ENCODE measurements at places on chromosomes 12 and 14. TPM values are rescaled to one million over a fixed set of nuclear protein-coding genes. Genes with fewer than 3 reads are reported as not detected.

GRCh38 chr14:55684956-55685584 lies 105.1 kb downstream of the KTN1 start:
- DNase-seq: no peak

DNA sequence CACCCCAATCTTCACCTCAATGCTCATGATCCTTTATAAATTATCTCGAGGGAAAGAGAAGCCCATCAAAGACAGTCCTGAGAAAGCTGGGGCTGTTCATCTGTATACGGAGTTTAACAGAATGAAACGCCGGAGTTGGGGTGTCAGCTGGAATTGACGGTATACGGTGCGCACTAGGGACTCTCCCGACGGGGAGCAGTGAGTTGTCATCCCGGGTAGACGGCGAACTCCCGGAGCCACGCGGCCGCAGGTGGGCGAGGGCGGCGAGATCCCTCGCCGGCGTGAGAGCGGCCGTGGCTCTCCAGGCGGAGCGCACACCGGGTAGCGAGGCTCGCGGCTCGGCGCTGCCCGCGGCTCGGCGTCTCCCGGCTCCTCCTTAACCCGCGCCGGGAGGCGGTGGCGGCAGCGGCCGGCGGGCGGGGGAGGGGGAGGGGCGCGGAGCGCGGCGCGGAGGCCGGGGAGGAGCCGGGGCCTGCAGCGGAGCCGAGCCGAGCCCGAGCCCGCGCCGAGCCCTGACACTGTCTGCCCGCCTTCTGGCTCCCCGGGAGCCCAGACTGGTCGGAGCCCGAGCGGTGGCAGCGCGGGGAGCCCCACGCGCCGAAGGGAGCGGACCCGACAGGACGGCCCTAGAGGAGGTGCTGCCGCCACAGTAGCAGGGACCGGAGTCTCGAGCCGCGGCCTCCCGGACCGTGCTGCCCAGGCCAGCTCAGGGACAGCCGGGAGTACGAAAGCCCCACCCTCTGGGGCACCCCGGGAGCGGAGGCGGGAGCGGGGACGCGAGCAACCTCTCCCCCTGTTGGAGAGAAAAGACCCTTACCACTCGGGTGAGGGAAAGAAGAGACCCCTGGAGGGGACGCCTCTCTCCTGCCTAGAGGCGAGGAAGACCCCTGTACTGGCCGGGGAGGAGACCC lies at the start of gene FOXJ2:
Gene FOXJ2 (plus strand): TSS at position 475 of the 911 bp plus-strand sequence. CDS start 7,117 bp downstream, outside the sequence.
- peak; percentile 91 for DNase-seq

GRCh38 chr12:85814741-85815140 lies 21.5 kb downstream of the RASSF9 start:
- DNase-seq: no peak

DNA sequence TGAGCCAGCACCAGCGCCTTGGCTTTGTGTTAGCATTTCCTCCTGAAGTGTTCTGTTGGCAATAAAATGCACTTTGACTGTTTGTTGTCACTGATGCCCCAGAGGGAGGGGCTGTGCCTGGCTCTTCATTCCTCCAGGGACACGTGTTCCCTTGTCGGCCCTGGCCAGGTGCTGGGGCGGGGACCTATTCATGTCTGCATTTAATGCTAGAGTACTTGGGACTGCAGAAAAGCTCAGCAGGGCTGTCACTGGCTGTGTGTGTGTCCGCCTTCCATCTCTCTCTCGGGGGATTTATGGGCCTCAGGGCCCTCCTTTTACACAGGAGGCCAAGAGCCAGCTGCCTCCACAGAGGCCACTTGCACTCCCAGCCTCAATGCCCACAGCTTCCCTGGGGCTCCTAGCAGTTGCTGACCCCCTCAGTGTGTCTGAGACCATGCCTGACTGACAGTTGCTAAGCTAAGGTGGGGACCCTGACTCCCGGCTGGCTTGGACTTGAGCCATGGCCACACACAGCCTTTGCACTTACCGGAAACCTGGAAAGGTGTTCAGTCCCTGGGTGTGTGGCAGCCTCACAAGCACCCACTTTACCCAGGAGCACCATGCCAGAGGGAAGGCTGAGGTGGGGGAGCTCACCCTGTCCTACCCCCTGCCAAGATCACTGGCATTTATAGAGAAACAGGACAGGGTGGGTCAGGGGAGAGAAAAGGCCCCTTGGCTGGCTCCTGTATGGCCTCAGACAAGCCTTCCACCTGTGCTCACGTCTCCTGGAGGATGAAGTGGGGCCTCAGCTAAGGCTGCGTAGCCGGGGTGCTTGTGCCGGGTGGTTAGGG lies 27.8 kb downstream of the HIP1R start:
- DNase-seq: peak; percentile 90

GRCh38 chr12:108612788-108613282 lies 15.0 kb upstream of the TMEM119 start:
- DNase-seq: no peak

GRCh38 chr14:57295239-57295638 lies 26.5 kb downstream of the AP5M1 start:
- no peak for DNase-seq

DNA sequence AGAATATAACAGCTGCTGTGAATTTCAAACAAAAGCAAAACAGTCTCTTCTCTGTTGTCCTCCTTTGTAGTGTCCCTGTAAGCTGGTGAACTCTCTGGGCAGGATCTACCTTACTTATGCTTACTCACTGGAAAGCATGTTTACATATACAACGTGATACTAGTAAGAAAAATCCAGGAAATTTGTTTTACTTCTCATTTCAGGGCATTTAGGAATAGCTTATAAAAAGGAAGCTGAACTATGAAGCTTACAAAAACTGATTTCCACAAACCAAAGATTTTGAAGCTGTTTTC lies 311.0 kb downstream of the NOVA1 start:
- DNase-seq: no peak

DNA sequence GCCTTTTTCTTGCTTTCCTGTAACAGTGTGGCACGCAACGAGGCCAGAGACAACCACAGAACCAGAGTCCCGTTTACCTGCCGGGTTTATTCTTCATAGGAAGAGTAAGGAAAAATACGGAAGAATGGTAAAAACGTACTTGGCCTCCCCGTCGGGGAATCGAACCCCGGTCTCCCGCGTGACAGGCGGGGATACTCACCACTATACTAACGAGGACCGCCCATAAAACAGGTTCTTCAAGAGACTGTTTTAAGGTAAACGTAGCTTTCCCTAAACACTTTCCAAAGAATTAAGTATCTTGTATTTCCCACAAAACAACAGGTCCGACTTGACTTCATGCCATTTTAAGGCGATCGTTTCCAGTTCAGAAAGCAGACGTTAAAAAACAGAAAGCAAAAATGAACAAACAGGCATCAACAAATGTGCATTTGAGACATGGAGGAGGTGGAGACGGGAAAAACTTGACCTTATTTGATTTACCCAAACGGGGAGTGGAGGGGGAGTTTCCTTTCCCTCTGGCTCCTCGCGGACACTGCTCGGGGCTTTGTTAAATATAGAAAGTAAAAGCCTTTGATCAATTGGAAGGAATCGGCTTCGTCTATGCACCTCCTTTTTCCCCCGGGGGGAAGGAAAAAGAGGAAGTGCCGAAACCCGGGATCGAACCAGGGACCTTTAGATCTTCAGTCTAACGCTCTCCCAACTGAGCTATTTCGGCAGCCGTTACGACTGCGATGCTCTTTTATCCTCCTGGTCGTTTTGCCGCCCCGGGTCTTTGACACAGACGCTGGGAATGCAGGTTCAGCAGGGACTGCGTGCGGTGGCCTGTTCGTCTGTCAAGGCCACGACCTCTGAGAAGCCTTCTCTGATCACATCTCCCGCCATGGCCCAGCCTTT lies 13.0 kb upstream of the UBC start:
- peak; percentile 87 for DNase-seq

- no peak for DNase-seq
These were observed 203.0 kb downstream of the RBM19 start for GRCh38 chr12:113762882-113763816.

DNA sequence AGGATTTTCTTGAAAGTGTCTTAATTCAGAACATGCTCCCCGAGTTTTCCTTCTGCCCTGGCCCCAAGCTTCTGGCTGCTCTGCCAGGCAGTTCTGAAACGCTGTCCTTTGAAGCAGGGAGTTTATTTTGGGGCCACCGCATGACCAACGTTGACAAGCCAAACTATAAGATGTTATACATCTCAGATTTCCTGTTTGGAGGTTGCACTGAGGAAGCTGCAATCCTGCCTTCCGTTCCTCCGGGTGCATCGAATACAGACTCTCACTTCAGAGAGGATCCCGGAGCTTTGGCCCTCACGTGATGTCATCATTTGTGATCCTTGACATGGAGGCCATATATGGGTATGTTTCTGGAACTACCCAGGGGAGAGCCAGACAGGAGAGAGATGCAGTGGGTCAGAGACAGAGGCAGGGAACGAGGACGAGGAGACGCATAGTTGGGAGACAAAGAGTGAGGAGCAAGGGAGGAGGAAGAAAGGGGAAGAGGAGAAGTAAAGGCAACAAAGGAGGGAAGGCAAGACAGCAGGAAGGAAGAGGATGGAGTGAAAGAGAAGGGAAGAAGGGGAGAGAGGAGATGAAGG lies at the start of gene ASB2:
Gene ASB2 (minus strand): TSS at position 94 of the 581 bp plus-strand sequence. CDS start 12,031 bp downstream, outside the sequence.
- DNase-seq: peak; percentile 31

- DNase-seq: no peak
These were observed 205.3 kb upstream of the NAV3 start for GRCh38 chr12:77625441-77625840.

DNA sequence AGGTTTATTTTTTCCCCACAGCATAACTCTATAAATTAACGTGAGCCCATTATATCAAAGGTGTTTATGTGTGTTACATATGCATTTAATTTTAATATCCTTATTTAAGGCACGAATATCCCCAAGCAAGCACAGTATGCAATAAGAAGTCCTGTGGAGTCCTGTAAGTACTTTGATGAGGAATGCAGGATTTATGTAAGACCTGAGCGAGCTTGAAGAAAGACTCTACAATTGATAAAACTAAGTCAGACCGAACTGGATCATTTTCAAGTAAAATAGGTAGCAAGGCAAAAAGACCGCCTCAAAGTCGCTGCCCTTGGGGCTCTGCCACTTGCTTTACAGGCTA lies 755 bp downstream of the SLC25A21 start:
- no peak for DNase-seq

GRCh38 chr12:98653866-98654493 lies 8.9 kb downstream of the APAF1 start:
- DNase-seq: peak; percentile 47

DNA sequence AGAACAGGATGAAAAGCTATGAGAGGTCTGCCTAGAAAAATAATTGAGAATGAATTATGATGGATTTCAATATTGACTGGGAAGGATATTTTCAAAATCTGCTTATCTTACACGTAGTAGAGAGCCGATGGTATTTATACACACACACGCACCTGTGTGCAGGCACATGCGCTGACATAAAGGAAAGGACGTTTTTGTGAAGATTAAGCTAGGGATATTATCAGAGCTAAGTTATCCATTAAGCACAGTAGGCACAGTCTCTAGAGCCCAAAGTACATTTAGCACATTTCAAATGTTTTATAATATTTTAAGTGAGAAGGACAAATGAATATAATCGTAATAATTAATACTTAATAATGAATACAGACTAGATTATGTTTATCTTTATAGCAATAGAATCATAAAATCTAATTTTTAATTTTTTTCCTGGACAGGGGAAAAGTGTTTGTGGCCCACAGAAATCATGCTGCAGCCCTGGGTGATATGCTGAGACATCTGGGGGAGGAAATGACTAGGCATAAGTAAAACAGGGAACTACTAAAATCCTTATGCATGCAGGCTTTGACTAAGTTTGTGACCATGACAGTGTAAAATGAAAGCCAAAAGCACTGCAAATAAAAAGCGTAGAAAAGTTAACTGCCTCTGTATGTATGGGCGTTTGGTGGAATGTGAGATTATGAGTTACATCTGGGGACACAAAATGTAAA lies 146.1 kb downstream of the KITLG start:
- no peak for DNase-seq

DNA sequence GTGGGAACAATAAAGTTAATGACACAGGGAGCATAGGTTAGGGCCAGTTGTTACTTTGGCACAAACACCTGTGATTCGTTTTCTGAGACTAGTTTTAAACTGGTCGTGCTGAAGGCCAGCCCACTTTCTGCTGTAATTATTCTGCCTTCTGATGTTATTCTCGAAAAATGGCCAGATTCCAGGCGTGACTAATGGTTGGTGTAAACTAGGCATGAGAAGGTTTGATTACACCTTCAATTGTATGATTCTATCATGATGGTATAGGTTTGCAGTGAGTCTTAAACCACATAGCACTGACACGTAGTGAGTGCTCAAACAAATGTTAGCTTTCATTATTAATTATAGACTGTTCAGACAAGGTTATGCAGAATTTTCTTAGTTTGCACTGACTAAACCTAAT lies 39.0 kb downstream of the CKB start:
- DNase-seq: peak; percentile 34

- no peak for DNase-seq
These were observed 16.7 kb downstream of the STK38L start for GRCh38 chr12:27260746-27261145.

- no peak for DNase-seq
These were observed 40.8 kb downstream of the CCNK start for GRCh38 chr14:99522025-99522401.

DNA sequence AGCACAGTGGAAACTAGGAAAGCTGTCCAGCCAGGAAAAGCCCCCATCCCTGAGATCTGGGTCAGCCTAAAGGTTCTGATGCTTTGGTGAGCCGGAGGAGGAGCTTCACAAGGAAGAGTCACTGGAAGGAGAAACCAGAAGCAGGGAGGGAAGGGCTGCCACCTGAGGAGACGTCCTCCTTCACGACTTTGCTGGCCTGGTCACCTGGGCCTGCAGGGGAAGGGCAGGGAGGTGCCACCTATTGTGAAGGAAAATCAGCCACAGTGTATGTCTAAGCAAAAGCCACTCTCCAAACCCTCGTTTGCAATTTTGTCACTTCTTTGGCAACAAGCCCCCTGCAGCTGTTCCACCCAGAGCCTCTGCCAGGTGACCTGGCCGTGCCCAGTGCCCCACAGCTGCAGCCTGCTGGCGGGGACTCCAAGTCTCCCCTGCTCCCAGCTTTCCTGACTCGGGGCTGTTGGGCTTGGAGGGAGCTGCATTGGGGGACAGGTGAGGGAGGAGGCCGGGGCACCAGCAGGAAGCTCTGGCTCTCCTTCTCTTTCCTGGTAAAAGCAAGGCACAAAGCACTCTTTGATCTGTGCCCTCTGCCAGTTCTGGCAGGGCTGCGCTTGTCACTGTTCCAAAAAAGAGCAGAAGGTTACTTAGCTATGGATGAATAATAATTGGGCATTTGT lies 120.9 kb upstream of the BCL2L14 start:
- DNase-seq: no peak

Gene ARHGAP9
- 16.1 TPM for polyA plus RNA-seq

Gene DDIT3
- polyA plus RNA-seq: 39.9 TPM

Gene GPRC5A
- polyA plus RNA-seq: 19.4 TPM

Gene SYNE3
- 1.2 TPM for polyA plus RNA-seq

Gene PARPBP
- polyA plus RNA-seq: 9.3 TPM

Gene C1RL
- 76.8 TPM for polyA plus RNA-seq

Gene ARHGEF25
- polyA plus RNA-seq: 17.8 TPM

Gene ESPL1
- polyA plus RNA-seq: 31.2 TPM

Gene VAMP1
- 9.6 TPM for polyA plus RNA-seq

Gene PDE3A
- polyA plus RNA-seq: 62.0 TPM

Gene ANG
- polyA plus RNA-seq: 43.6 TPM

Gene B4GALNT1
- 2.4 TPM for polyA plus RNA-seq

Gene SHMT2
- polyA plus RNA-seq: 66.3 TPM

Gene TMEM119
- 14.6 TPM for polyA plus RNA-seq

Gene SLC4A8
- polyA plus RNA-seq: 6.3 TPM

Gene KRT74
- not detected for polyA plus RNA-seq
